B cell (primary cell): ENCODE measurements at places on chromosomes 11 and 22. TPM values are rescaled to one million over a fixed set of nuclear protein-coding genes. Genes with fewer than 3 reads are reported as not detected.

KCNE3 gene
- polyA plus RNA-seq = 0.35 and 0.85 TPM in 2 replicates

HORMAD2 gene
- not detected in 2 replicates for polyA plus RNA-seq

SDHAF2 gene
- polyA plus RNA-seq = 34.2 and 60.8 TPM in 2 replicates

ABTB2 gene
- 0.30 and 0.32 TPM in 2 replicates for polyA plus RNA-seq

- no peak for DNase-seq
Measured at GRCh38 chr11:120208001-120208441, 2.8 kb upstream of the OAF start.

GRCh38 chr11:129751511-129751910 lies 64.1 kb upstream of the TMEM45B start:
- DNase-seq = no peak

DNA sequence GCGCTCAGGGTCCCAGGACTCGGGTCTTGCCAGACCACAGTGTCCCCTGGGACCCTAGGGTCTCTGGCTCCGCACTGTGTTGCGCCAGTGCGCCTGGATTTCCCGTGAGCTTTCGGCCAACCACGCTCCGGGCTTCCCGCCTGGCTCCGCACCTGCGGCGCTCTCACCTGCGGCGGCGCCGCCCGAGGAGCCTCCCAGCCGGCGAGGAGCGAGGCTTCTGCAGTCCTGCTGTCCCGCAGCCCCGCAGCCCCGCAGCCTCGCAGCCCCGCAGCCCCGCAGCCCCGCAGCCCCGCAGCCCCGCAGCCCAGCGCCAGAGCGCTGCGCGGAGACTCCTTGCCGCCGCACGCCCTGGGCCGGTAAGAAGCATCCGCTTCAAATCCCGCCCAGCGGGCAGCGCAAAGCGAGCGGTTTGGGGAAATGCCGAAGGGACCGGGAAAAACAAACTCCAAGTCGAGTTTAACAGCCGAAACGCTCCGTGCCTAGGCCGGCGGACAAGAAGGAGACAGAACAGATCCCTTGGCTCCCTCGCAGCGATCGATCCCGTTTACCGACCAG lies 939 bp downstream of the ALX4 start:
- DNase-seq = no peak

GRCh38 chr11:79241205-79241851 lies 199.5 kb downstream of the TENM4 start:
- no peak for DNase-seq

DNA sequence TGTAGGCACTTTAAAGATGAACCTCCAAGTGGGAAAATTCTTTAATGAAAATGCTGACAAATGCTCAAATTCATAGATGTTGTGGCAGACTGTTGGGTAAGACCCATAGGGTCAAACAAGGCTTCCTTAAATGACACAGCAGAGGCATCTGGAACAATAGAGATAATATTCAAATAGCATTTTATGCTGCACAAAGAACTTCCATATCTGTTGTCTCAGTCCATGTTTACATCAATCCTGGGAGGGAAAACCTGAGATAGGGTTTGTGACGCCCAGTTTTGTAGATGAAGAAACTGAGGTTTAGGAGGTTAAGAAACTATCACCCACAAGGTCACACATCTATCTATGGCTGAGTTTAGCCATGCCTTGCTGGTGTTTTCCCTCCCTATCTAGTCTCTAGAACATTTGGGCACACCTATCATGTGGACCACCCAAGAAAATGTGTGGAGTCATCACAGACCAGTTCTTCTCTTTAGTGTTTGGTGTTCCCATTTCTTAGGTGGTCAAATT lies 106.4 kb downstream of the EHF start:
- no peak for DNase-seq

DNA sequence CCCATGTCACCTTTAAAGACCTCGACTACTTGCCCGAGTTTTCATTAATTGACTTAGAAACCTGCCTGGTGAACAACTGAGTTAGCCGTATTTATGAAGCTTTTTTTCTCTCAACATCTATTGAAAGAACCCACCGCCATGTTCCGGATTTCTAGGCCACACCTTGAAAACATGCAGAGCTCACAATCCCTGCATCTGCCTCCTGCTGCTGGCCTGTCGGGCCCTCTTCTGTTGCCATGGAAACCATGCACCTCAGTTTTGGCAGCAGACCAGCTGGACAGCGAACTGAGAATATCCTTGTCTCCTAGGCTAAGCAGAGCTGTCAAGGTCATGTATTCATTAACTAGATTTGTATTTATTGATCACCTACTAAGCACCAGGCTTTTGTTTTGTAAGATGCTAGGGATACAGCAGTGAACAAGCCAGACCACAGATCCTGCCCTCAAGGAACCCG lies 4.3 kb upstream of the PATZ1 start:
- no peak for DNase-seq

DNA sequence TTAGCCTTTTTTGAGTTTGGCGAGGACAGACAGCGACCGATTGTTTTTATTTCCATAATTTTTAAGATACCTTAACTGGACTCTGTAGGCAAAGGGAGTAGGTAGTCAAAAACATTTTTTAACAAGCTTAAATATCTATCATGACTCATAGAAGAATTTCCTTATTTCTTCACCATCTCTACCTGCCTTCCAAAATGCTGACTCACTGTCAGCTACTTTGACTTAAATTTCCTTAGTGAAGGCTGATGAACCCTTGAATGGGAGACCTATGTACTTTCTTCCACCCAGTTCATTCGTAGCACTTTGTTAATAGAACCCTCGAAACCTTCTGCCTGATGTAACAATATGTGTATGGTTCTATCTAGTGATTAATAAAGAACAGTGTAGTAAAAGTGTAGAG lies 1.1 kb upstream of the MTMR2 start:
- no peak for DNase-seq

DNA sequence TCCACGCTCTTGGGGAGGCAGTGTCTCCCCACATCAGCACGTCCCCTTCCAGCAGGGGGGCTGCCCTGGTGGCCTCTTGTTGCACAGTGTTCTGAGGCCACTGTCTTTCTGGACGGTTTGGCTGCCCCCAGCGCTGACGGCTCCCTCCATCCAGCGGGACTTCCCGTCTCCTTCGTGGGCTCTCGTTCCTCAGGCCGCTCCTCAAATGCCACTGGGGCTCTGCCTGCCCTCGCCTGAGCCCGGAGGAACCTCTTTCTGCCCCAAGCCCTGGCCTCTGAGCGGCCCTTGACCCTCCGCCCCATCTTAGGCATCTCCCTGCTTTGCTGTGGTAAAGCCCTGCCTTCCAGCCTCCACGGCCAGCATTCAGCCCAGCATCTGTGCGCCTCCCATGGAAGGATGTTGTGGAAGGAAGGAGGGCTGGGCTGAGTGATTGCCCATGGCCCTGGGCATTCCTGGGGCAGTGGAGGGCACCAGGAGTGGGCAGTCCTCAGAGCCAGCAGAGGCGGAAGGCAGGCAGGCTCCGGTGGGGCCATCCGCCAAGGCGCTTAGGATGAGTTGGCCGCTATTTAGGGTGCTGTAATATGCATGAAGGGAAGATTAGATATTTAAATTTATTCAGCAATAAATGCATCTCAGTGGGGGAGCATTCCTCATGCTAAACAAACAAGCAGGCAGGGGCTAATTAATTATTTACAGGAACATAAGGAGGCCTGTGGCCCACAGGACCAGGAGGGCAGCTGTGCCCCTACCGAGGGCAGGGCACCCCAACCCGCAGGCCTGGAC lies 17.8 kb downstream of the OTUB1 start:
- no peak for DNase-seq

- DNase-seq = no peak
Measured at GRCh38 chr11:112161012-112161411, 2.9 kb downstream of the IL18 start.

DNA sequence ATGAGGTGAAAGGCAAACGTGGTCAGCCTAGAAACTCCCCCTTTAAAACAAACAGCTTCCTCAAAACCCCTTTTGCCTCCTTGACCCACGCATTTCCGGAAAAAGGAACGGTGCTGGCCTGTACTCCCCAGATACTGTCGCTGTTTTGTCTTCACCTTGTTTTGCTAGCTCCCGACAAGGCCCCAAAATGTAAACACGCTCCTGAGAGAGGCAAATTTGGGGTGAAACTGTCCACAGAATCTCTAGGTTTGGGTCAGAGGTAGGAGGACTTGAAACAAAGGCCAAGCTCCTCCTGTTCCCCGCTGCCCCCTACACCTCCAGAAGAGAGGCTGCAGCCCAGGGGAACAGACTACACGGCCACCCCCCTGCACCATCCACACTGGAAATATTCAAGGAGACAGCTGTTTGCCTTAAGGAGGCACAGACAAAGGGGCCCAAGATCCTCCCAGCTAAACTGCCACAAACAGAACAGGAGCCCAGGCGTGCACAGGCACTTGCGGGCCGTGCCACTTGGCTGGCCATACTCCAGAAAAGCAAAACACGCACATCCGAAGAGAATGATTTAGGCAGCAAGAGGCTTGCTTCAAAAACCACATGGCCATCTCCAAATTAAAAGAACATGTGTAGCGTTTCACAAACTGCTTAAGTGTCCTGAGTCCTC lies 160.5 kb upstream of the GRK3 start:
- peak; percentile 46 for DNase-seq

- no peak for DNase-seq
Measured at GRCh38 chr22:35226958-35227647, 30.2 kb upstream of the HMGXB4 start.

- DNase-seq = no peak
Measured at GRCh38 chr22:42743501-42743991, 22.9 kb upstream of the A4GALT start.
